ENCODE measurements at places on chromosomes 2 and 18. TPM values are rescaled to one million over a fixed set of nuclear protein-coding genes. Genes with fewer than 3 reads are reported as not detected.

The MGAT4A gene
- total RNA-seq, result 107 TPM

The MTCL1 gene
- total RNA-seq, result 11.0 TPM

The ZNF512 gene
- 17.9 TPM for total RNA-seq

The CYP26B1 gene
- 1.4 TPM for total RNA-seq

The SH3BP4 gene
- 13.5 TPM for total RNA-seq

The NT5DC4 gene
- total RNA-seq, result not detected

The HAAO gene
- 25.1 TPM for total RNA-seq

The LIMS4 gene
- total RNA-seq, result not detected

The SPDYA gene
- total RNA-seq, result not detected

The CERKL gene
- not detected for total RNA-seq

Measured in uterus (tissue), 4 donors.